ENCODE measurements at places on chromosomes 4 and X.

- peak; percentile 29 for DNase-seq
These were observed 1.3 kb downstream of the HERC5 start for GRCh38 chr4:88458104-88458740.

DNA sequence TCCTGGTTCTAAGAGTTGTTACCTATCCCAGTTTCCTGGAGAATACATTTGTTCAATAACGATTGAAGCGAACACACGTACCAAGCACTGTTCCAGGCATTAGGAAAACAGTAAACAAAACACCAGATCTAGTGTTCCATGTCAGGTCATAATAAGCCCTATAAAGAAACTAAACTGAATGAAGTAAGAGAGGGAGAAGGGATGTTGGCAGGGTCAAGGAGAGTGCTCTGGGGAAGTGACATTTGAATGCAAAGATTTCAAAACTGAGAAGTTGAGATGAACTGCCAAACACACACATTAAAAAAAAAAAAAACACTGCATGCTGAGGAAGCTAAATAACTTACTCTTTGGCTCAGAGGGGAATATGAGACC, 14.4 kb upstream of the ENAM start:
- no peak for DNase-seq

- DNase-seq: no peak
These were observed 4.8 kb upstream of the CXCL1 start for GRCh38 chr4:73864365-73864764.

DNA sequence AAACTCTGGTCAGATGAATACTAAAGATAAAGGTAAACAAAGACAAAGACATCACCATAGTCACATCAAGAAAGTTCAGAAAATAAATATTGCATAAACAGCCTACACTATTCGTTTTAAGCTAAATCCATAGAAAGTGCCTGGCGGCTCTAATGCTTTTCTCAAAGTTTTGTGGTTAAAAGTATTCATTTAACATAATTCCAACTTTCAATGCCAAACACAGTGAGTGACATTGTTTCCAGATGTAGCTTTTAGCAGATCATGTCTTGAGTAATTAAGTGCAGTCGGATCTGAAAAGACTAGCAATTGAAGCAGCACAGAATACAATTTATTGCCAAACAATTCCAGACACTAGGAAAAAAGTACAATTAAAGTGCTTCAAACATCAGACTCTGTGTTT, 287.1 kb upstream of the ADGRL3 start:
- peak; percentile 60 for DNase-seq
